ENCODE measurements at places on chromosomes 1 and 21. TPM values are rescaled to one million over a fixed set of nuclear protein-coding genes. Genes with fewer than 3 reads are reported as not detected.

The HSD3B2 gene
- not detected for total RNA-seq

The S100A5 gene
- 2.6 TPM for total RNA-seq

The DMBX1 gene
- total RNA-seq, result not detected

The OR2L5 gene
- not detected for total RNA-seq

The PLA2G2D gene
- total RNA-seq, result not detected

GRCh38 chr1:59816318-59816878 is 1.6 kb downstream of the HOOK1 start:
- H3K36me3 ChIP-seq, result peaks cover 2% of the 10 kb centered on the region
- H3K27me3 ChIP-seq, result peaks cover 10% of the 10 kb centered on the region
- no peak overlapping the region for H3K27ac ChIP-seq

DNA sequence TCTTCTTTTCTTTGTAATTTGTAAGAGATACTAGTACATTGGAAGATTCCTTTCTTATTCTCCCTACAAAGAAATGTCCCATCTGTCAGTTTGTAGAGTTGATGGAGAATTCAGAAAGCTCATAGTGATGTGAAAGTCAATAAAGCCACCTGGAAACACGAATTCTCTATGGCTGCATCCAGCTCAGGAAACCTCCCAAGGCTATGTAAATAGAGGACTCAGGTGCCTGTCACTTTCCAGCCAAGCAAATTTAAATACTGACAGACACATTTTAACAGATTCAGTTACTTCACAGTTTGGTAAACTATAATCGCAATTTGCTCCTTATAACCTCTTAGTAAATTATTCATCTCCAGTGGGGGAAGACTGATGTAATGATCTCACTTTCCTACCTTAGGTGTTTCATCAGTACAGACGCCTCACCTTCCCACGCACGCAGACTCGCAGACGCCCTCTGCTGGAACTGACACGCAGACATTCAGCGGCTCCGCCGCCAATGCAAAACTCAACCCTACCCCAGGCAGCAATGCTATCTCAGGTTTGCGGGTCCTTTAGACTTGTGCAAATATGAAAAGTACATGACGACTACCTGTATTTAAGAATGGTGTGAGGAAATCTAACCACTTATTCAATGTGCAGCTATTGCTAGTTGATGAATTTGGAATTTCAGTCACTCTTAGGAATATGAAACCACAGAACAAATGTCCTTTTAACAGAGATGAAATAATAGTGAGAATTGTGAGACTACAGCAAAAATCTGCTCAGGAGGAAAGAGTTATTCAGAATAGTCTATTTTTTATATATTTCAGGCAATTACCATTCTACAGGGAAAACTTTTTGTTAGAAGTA is 60.6 kb downstream of the PTPRC start:
- peak overlapping the region; percentile 83 for H3K27ac ChIP-seq
- H3K36me3 ChIP-seq, result peaks cover 75% of the 10 kb centered on the region
- H3K27me3 ChIP-seq, result no peaks in the 10 kb centered on the region
- H3K4me1 ChIP-seq, result peaks cover 68% of the 10 kb centered on the region
- peak; percentile 86 for DNase-seq
- peak overlapping the region; percentile 41 for H3K4me3 ChIP-seq

GRCh38 chr21:38297194-38297631 is 40.4 kb downstream of the KCNJ15 start:
- no peak for DNase-seq
- peaks cover 35% of the 10 kb centered on the region for H3K4me1 ChIP-seq
- no peak overlapping the region for H3K4me3 ChIP-seq

DNA sequence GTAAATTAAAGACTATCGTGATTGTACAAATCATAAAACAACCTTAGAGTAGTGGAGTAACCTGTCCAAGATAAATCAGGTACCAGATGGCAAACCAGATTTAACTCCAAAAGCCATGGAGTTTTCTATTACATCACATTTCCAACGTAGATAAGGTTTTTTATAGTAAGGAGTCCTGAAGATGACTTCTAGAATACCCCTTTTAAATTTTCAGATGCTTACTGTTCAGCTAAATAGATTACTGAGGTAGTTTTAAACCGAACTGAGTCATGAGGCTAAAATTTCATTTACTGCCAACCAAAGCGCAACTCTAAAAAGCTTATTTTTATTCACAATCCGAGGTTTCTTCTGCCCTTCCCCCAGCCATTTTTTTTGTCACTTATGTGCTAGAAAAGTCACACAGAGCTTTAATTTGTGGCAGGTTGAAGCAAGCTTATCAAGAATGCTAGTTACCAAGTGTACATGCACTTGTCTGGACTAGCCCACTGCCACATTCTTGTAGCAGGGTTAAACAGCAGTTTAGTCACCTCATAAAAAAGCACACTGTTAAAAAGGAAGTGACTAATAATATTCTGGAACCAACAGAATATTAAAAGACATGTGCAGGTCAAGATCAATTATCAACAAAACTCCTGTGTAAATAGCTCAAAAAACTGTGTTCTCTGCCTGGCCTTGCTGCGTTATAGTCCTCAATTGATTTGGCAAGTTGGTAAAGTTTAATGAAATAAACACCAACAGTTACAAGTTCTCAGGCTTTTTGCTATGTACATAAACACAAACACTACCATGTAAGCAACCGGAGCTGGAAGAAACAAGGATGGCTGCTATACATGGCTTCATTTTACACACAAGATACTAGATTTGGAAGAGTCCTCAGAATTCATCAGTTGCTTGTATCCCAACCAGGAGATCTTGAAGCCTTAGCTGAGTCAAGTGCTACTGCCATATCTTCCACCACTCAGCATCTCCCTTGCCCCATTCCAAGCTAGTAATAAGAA is 180.3 kb upstream of the DMRTA2 start:
- H3K4me3 ChIP-seq, result no peak overlapping the region
- DNase-seq, result no peak
- no peak overlapping the region for H3K27ac ChIP-seq
- no peaks in the 10 kb centered on the region for H3K27me3 ChIP-seq

DNA sequence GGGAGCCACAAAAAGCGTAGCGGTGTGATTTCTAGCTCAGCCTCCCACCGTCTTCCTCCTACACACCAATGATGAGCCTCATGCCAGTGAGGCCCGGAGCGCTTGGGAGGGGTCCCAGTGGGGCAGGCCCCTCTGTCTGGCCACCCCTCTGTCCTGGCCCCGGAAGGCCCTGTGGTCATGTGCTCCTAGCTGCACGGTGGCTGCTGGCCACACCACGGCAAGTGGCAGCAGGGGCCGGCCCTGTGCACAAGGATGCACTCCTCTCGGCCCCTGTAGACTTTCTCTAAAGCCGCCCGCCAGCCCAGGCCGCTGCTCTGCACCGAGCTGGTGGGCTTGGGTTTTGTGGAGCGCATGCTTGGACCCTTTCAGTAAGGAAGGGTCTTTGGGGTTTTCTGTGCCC is 53.6 kb downstream of the KCNAB2 start:
- H3K4me1 ChIP-seq, result no peaks in the 10 kb centered on the region
- DNase-seq, result no peak
- H3K36me3 ChIP-seq, result peaks cover 20% of the 10 kb centered on the region
- no peak overlapping the region for H3K27ac ChIP-seq
- no peaks in the 10 kb centered on the region for H3K27me3 ChIP-seq
- no peak overlapping the region for H3K4me3 ChIP-seq

DNA sequence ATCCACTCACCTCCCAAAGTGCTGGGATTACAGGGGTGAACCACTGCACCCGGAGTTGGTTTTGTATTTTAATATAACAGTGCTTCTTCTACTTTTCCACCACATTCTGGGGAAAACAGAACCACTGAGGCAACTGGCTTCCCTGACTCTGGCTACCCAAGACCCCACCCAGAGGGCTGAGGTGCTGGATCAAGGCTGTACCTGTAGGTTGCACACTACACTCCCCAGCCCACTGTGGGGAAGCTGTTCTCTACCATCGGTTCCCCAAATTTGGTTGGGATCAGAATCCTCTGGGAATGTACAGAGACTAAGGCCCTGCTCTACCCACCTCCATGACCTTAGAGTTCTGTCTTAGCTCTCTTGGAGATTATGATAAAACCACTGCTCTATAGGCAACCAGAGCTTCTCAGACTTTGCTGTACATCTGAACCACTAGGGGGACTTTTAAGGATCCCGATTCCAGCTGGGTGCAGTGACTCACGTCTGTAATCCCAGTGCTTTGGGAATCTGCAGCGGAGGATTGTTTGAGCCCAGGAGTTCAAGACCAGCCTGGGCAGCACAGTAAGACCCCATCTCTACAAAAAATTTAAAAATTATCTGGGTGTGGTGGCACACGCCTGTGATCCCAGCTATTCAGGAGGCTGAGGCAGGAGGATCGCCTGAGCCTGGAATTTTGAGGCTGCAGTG is 51.6 kb downstream of the GNG4 start:
- H3K4me1 ChIP-seq, result peaks cover 8% of the 10 kb centered on the region
- H3K4me3 ChIP-seq, result no peak overlapping the region
- H3K27ac ChIP-seq, result no peak overlapping the region
- DNase-seq, result no peak
- peaks cover 11% of the 10 kb centered on the region for H3K27me3 ChIP-seq

DNA sequence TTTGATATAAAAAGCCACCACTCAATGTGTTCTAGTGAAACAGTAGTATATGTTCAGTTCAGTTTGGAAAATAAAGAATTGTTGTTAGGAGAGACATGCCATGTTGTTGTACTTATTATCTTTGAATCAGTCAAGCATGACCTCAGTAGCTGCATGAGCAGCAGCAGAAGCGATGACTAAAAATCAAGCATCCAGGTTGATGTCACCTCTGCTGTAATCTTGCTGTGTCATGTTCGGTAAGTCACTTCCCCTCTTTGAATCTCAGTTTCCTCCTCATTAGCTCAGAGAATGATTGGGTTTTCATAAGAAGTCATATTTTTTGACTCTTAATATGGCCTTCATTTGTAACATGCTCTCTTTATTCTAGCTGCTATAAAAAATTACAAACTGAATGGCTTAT is 428.4 kb upstream of the B3GALT2 start:
- H3K27ac ChIP-seq, result no peak overlapping the region
- peaks cover 4% of the 10 kb centered on the region for H3K36me3 ChIP-seq
- DNase-seq, result no peak
- H3K4me3 ChIP-seq, result no peak overlapping the region
- no peaks in the 10 kb centered on the region for H3K27me3 ChIP-seq
- peaks cover 7% of the 10 kb centered on the region for H3K4me1 ChIP-seq

GRCh38 chr1:48610628-48611542 is 138.9 kb upstream of the SPATA6 start:
- H3K4me1 ChIP-seq, result no peaks in the 10 kb centered on the region
- H3K4me3 ChIP-seq, result no peak overlapping the region
- H3K27me3 ChIP-seq, result peaks cover 6% of the 10 kb centered on the region
- H3K27ac ChIP-seq, result no peak overlapping the region
- no peak for DNase-seq

DNA sequence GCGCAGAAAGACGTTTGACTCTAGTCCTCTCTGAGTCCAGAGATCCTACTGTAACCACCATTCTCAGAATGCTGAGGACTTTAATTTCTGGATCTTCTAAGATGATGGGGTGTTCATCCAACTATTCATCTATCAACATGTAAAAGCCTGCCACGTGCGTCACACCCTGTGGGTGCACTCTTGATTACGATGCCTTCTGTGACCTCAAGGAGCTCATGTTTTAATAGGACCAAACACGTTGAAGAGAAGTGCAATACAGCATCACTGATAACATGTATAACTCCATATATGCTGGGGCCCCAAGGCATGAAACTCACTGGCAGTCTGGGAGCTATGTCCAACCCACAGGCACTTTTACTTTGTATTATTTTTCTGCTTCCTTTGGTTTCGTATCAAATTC is 19.0 kb downstream of the KIAA0040 start:
- H3K4me1 ChIP-seq, result peaks cover 63% of the 10 kb centered on the region
- no peaks in the 10 kb centered on the region for H3K27me3 ChIP-seq
- H3K4me3 ChIP-seq, result no peak overlapping the region
- peaks cover 80% of the 10 kb centered on the region for H3K36me3 ChIP-seq
- peak overlapping the region; percentile 64 for H3K27ac ChIP-seq

GRCh38 chr1:101235696-101236515 is 913 bp upstream of the S1PR1 start:
- H3K27ac ChIP-seq, result peak overlapping the region; percentile 96
- peak overlapping the region; percentile 90 for H3K4me3 ChIP-seq
- peaks cover 46% of the 10 kb centered on the region for H3K36me3 ChIP-seq
- H3K4me1 ChIP-seq, result peaks cover 51% of the 10 kb centered on the region
- no peaks in the 10 kb centered on the region for H3K27me3 ChIP-seq

DNA sequence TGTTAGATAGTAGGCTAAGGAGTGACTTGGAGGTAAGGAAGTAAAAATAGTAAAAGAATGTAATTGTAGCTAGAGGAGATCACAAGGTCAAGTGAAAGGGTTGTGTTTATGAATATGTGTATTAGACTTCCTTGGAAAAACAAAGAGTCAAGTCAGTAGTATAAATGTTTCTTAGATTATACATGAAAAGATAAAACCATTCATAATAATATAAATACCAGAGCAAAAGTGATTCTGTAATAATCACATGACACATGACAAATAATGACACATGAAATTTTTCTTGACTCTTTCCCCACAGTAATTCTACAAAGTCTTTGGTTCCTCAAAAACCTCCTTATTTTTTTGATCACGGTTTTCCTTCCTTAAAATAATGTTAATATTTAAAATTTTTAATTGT is 56.4 kb downstream of the IVNS1ABP start:
- no peak overlapping the region for H3K4me3 ChIP-seq
- no peaks in the 10 kb centered on the region for H3K27me3 ChIP-seq
- H3K27ac ChIP-seq, result no peak overlapping the region
- DNase-seq, result no peak
- peaks cover 4% of the 10 kb centered on the region for H3K4me1 ChIP-seq
- H3K36me3 ChIP-seq, result peaks cover 2% of the 10 kb centered on the region

- DNase-seq, result no peak
- no peaks in the 10 kb centered on the region for H3K27me3 ChIP-seq
- no peak overlapping the region for H3K27ac ChIP-seq
- H3K36me3 ChIP-seq, result no peaks in the 10 kb centered on the region
- H3K4me1 ChIP-seq, result no peaks in the 10 kb centered on the region
Observed at GRCh38 chr1:196060539-196060938, 547.7 kb downstream of the KCNT2 start.
